ENCODE measurements at places on chromosomes 4 and X.
A peak's percentile ranks its signal among the peaks of the same experiment; 100 is the strongest.

DNA sequence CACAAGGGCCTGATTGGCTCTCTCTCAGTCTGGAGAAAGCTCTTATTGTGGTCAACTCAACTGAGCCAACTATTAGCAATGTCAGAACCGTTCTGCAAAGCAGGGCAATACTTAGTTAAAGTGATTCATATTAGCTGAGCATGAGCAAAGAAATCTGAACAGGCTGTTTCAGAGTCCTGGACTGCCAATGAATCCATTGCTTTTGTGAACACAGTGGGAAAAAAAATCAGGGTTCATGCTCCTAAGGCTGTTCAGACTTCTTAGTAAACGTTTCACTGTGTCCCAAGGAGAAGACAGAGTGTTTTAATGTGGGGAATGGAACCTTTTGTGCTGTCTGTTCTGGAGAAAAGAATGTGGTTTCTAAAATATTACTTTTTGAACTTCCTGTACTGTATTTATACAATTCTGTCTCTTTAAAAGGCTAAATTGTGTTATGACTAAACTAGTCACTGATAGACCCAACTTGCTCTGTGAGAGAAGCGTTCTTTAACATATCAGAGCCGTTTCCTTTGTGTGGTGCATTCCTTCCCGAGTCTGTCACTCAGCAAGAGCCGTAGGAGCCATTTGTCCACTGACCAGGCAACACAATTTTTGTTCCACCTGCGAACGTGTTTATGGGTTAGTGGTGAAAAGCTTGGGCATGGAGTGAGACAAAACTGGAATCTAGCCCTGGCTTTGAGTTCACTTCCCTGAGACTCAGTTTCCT is 366.1 kb downstream of the FBXO8 start:
- DNase-seq: no peak

GRCh38 chrX:65502618-65503017 is 32.0 kb downstream of the LAS1L start:
- no peak for DNase-seq

DNA sequence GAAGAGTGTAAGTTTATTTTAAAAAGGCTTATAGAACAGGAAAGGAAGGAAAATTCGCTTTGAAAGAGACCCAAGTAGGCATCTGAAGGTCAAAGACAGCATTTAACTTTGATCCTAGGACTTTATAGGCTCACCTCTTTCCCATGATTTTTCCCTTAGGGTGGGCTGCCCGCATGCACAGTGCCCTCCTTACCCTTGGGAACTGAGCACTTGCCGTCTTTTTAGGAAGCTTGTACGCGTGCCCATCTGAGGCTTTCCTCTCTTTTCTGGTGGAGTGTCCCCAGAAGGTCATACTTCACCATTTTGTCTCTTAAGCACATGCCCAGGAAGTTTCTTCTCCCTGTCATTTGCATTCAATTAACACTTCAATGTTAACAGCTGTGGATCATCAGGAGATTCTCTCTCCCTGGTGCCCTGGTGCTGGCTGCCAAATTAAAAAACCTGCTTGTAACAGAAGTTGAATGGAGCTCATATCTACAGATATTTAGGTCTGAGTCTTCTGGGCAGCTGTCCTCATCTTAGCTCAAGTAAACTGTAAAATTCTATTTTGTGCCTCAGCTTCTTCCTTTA is 38.4 kb upstream of the IL9R start:
- DNase-seq: no peak

DNA sequence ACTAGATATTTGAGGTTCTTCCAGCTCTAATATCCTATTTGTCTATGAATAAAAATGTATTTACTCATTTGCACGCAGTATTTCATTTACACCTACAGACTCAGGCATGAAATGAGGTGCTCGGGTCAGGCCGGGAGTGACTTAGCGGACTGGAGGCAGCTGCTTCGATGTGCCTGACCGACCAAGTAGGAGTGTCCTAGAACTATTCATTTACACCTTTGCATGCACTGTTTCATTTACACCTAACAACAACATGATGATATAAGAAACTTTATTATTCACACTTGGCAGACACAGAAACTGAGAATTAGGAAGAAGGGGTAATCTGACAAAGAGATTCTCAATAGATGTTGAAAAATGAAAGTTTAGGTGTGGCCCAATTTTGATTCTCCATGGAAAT is 28.7 kb upstream of the FAT1 start:
- DNase-seq: no peak

DNA sequence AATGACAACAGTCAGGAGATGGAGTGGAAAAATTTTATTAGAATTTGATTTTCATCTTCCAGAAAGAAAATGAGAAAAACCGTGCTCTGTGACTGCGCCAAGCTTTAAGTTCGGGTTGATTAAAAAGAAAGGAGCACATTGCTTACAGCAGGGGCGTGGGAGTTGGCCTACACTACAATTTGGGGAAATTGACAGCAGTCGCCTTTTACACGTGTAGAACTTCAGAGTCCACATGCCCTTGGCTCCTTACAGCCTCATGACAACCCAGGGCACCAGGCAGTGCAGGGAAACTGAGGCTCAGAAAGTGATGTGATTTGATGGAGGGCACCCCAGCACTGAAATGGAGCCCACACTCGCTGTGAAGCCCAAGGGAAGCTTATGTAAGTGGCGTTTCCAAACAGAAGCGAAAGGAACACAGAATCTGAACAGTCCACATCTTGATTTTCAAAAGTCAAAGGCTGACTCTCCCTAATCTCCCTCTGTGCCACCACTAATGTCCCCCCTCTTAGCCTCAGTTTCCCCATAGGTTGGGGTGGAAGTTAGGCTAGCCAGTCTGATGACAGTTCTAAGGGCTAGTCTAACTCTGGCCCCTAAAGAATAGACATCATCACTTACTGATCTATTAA is 5.5 kb downstream of the PPP2R2C start:
- DNase-seq: no peak

GRCh38 chr4:2257361-2258081 is 4.4 kb downstream of the MXD4 start:
- no peak for DNase-seq

GRCh38 chr4:94944726-94945125 is 187.0 kb downstream of the BMPR1B start:
- no peak for DNase-seq

- DNase-seq: no peak
Observed at GRCh38 chrX:40448793-40449192, 132.0 kb upstream of the ATP6AP2 start.

- no peak for DNase-seq
Observed at GRCh38 chr4:37602454-37603069, 83.6 kb downstream of the RELL1 start.

- DNase-seq: no peak
Observed at GRCh38 chr4:24405341-24405740, 179.0 kb downstream of the DHX15 start.

DNA sequence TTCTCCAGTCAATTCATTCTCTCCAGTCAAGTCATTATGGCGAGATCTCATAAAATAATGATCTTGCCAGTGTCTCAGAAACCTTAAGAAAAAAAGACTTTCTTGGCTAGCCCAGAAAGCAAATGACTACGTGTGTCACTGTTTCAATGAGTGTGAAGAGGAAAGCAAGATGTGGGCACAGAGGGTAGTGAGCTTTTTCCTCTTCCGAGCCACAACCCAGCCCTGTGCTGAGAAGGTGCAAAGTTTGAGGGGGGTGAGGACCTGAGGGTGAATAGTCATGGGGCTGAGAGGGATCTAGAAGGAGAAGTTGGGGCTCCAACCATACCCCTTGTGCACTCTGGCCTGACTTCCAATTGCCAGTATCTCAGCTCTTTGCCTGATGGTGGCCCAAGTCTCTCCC is 85.6 kb upstream of the EGFL6 start:
- no peak for DNase-seq

- no peak for DNase-seq
Observed at GRCh38 chrX:32269866-32270265, 941.5 kb downstream of the DMD start.

GRCh38 chrX:150155436-150156035 is 207.6 kb upstream of the MAMLD1 start:
- no peak for DNase-seq

- peak; percentile 81 for DNase-seq
Observed at GRCh38 chr4:6574747-6575502, at the start of gene MAN2B2. MAN2B2 (plus strand) TSS chr4:6575189; CDS start chr4:6575211, 22 bp downstream.

- DNase-seq: no peak
Observed at GRCh38 chr4:6205567-6205931, 5.2 kb upstream of the JAKMIP1 start.

GRCh38 chr4:67054896-67055295 is 490.4 kb downstream of the CENPC start:
- DNase-seq: no peak

- DNase-seq: no peak
Observed at GRCh38 chr4:182310316-182310715, 67.1 kb downstream of the TENM3 start.

GRCh38 chr4:99649778-99650177 is 7.8 kb downstream of the C4orf54 start:
- no peak for DNase-seq

DNA sequence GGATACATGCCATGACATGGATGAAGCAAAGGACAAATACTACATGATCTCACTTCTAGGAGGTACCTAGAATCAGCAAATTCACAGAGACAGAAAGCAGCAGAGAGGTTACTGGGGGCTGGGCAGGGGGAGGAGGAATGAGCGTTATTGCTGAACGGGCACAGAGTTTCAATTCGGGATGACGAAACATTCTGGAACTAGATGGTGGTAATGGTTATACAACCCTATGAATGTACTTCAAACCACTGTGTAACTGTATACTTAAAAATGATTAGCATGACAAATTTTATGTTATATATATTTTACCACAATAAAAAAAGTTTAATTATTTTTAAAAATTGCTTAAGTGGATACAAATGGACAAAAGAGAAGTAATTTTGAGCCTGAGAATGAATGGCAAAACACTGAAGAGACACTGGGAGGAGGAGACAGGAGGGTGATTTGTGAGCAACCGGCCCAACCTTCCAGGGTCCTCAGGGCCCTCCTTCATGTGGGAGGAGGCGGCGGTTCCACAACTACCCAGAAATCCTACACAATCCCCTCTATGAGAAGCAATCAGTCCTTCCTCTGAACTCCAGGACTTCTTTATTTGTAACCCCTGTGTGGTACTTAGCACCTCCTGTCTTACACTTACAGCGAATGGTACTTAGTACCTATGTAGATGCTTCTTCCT is 14.1 kb downstream of the ACSL1 start:
- DNase-seq: no peak

- no peak for DNase-seq
Observed at GRCh38 chrX:37076983-37077382, 68.8 kb downstream of the FAM47C start.

DNA sequence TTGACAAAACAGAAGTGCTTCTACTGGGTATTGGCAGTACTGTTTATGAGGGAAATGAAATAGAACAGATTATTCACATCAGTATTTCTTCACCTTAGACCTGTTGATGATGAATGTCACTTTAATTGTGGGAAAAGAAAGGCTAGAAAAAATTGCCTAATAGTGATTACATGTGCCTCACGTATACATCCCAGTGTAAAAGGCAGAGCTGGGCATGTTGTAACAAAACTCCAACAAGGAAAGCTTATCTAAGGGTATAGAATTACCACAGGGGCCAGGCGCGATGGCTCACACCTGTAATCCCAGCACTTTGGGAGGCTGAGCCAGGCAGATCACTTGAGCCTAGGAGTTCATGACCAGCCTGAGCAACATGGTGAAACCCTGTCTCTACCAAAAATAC is 4.2 kb downstream of the PGM2 start:
- DNase-seq: no peak

GRCh38 chr4:53068755-53069330 is 206.7 kb downstream of the RASL11B start:
- DNase-seq: peak; percentile 70

DNA sequence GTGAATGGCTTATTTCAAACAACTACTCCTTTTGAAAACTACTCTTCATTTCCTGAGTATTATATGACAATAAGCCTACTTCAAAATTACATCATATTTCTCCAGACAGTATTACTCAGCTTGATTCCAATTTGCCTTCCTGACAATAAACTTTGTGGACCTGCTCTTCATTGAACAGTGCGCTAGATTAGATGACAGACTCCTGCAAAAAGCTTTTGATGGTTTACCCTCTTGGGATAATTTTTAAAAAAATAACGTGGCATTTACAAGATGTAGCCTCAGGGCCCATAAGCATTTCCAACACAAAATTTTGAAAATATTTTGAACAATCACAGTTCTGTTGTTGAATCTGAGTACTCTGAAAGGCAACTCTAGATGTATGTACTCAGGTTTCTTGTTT is 25.9 kb downstream of the MGAT4D start:
- DNase-seq: no peak

DNA sequence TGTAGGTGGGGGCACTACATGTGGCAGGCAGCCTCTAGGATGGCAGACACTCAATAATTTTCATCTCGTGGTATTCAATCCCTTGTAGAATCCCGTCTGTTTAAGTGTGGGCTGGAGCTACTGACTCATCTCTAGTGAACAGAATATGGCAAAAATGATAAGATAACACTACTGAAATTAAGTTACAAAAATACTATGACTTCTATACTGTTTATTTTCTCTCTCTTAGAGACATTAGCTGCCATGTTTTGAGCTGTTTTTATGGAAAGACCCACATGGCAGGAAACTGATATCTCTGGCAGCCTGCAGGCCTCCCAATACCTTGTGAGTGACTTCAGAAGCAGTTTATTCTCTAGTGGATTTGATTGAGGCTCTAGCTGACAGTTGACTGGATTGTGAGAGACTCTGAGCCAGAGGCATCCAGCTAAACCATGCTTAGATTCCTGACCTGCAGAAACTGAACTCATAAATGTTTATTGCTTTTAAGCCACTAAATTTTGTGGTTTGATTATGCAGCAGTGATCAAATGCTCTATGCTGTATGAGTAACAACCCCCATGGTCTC is 298.8 kb upstream of the CTSO start:
- DNase-seq: no peak

- DNase-seq: no peak
Observed at GRCh38 chr4:87783781-87784180, 15.6 kb upstream of the IBSP start.

- no peak for DNase-seq
Observed at GRCh38 chr4:76420762-76421581, at the start of gene CCDC158. CCDC158 (minus strand) TSS chr4:76421141; CDS start chr4:76403207, 17,934 bp downstream.

DNA sequence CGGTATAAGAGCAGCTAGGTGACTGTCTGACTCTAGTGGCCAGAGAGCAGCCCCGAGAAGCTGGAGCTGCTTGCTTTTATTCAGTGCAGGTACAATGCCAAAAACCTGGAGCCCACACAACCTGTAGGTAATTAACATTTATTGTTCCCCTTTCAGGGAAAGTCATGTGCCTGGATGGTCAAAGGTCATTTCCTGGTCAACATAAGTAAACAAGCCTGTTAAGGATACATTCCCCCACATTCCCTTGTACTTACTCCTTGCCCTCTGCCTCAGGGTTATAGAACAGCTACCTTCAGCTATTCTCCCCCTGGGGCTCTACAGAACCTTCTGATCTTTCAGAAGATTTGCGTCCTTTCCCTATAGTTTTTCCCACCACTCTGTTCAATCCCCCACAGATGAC is 253.4 kb downstream of the TMA16 start:
- DNase-seq: no peak

GRCh38 chr4:138178566-138178965 is 63.6 kb downstream of the SLC7A11 start:
- no peak for DNase-seq

- DNase-seq: no peak
Observed at GRCh38 chrX:15017491-15017890, 144.3 kb downstream of the MOSPD2 start.

GRCh38 chr4:39259571-39260330 is 77.4 kb downstream of the WDR19 start:
- DNase-seq: no peak

All from NCI-H2029 (cell line).